ENCODE measurements at places on chromosomes 1 and 21.

DNA sequence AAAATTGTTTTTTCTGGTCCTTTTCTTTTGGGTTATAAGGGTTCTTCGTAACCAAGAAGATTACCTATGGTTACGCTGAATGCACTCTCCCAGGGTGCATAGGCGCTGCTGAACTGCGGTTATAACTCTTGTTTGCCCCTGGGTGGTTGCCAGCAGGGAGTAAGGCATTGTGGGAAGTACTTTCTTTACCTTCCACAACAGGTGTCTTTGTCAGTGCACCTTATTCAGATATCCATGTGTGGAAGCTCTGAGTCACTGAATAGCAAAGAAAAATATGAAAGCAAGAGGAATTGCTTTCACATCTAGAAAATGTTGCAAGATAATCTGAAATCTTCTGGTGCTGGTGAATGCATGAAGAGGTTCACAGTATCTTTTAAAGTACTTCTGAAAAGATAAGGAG lies 124.4 kb upstream of the CACYBP start:
- no peak for DNase-seq

DNA sequence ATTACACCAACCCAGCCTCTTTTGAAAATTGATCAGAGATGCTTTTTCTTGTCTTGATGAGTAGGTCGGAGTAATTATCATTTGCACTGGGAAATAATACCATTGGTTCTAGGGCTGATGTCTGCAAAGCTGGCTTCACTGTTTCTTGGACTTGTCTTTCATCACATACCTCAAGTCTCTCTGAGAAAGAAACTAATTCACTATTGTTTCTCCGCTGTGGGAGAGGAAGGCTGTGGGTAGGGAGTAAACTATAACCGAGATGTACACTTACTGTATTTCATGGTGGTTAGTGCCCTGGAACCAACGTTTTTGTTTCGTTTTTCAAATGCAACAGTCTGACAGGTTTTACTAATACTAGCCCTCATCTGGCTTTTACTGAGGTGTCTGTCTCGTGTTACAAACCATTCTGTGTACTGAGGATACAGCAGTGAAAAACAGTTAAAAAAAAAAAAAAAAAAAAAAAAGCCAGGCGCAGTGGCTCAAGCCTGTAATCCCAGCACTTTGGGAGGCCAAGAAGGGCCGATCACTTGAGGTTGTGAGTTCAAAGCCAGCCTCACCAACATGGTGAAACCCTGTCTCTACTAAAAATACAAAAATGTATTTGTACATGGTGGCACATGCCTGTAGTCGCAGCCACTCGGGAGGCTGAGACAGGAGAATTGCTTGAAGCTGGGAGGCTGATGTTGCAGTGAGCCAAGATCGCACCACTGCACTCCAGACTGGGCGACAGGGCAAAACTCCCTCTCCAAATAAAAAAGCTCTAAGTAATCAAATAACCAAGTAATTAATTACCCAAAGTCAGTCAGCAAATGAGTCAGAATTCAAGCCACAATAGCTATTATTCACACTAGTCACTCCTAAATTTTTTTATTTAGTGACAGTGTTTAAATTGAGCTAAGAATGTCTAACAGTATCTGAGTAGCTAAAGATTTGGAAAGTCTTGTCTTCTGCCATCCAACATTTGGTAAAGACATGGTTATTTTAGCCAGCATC lies 23.3 kb downstream of the TOMM20 start:
- DNase-seq, result no peak

GRCh38 chr1:42211224-42211623 lies 46.7 kb upstream of the GUCA2A start:
- DNase-seq, result no peak

DNA sequence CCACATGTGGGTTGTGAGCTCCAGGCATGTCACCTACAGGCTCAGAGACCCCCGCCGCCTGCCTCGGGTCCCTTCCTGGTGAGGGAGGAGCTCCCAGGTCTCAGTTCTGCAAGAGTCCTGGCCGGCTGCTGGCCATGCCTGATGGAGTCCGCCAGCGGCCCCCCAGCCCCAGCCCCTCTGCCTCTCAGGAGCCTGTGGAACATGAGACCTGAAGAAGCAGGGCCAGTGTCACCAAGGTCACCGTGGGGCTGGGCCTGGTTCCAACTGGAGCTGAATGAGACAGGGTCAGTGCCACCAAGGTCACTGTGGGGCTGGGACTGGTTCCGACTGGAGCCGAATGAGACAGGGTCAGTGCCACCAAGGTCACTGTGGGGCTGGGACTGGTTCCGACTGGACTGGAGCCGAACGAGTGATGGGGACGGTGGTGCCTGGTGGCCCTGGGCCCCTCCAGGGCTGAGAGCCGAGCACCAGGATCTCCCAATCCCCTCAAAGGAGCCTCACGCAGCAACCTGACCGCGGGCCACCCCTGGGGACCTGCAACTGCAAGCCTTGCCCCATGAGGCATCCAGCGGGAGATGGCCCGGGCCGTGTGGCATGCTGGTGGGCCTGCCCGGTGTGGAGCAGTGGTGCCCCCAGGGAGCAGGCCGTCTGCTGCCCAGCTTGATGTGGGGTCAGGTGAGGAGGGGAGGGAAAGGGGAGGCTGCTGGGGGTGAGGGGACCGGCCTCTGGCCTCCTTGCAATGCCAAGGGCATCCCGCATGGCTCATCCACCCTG lies 14.5 kb upstream of the PTTG1IP start:
- DNase-seq, result no peak

GRCh38 chr1:234083460-234083859 lies 179.0 kb downstream of the SLC35F3 start:
- DNase-seq, result no peak

DNA sequence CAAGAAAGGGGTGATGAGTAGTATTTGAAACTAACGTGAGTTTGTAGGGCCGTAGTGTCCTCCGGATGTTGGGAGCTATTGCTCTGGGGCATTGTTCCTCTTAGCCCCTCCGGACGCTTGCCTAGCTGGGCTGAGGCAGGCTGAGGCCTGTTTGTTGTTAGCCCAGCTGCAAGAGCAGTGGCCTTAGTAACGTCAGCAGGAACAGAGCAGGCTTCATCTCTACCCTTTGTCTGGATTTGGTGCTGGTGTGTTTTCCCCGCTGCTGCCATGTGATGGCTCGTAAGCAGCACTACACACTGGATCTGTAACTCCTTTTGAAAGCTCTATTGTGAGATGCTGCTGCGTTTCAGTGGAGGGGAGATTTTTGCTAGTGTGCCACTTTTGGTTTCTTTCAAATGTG lies 57.6 kb downstream of the DNM3 start:
- DNase-seq, result no peak

GRCh38 chr1:246923482-246923881 lies 8.3 kb downstream of the AHCTF1 start:
- no peak for DNase-seq

DNA sequence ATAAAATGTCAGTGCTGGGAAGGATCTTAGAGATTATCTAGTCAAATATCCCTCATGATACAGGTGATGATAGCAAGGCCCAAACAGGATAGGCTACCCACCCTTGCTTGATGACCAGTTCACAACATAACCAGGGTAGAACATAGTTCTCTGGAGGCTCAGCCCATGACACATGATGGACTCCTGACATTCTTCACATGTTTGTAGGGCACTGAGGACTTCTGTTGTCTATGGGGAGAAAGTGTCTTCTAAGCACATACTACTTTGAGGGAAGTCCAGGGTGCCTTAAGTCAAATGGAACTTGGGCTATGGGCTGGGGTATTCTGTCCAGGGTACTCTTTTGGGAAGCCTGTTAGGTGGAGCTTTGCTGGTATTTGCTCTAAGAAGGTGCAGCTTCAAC lies 148.9 kb downstream of the GLUL start:
- no peak for DNase-seq

GRCh38 chr1:244054924-244055263 lies 3.8 kb downstream of the ZBTB18 start:
- no peak for DNase-seq

DNA sequence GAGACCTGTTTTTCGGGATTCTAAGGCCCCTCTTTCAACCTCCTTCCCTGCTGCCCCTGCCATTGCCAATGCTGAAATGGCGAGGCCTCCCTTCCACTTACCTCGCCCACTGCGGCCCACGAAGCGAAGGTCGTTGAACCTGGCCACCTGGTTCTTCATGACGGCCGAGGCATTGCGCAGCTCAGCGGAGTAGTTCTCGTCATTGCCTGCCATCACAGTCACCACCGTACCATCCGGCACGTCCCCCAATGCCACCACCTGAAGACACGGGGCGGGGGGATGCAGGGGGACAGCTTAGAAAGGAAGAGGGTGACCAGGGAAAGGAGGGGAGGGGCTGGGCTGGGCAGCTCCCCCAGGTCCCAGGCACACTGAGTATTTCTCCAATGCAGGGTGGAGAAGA lies 2.6 kb downstream of the RUNX3 start:
- DNase-seq, result no peak

DNA sequence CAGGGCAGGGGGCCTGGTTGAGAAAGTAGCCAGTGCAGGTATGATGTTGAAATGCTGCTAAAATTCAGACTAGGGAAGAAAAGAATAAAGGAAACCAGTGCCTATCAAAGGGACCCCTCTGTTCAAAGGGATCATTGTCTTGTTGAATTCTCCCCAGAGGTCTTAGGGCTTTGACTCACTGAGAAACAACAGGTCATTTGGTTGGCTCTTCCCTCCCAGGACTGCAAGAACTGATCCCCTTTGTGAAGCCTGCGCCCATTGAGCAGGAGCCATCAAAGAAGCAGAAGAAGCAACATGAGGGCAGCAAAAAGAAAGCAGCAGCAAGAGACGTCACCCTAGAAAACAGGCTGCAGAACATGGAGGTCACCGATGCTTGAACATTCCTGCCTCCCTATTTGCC lies 11.8 kb upstream of the CELSR2 start:
- DNase-seq, result no peak

DNA sequence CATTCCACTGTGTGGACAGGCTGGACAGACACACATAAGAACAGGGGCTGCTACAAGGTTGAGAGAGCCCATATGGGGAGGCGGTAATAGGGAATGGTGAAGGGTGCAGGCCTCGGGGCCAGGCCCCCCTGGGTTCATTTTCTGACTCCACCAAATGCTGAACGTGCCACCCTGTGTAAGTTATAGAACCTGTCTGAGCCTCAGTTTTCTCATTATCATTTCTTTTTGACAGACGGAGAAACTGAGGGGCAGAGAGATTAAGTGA lies 569.5 kb downstream of the PTPRU start:
- DNase-seq, result no peak

DNA sequence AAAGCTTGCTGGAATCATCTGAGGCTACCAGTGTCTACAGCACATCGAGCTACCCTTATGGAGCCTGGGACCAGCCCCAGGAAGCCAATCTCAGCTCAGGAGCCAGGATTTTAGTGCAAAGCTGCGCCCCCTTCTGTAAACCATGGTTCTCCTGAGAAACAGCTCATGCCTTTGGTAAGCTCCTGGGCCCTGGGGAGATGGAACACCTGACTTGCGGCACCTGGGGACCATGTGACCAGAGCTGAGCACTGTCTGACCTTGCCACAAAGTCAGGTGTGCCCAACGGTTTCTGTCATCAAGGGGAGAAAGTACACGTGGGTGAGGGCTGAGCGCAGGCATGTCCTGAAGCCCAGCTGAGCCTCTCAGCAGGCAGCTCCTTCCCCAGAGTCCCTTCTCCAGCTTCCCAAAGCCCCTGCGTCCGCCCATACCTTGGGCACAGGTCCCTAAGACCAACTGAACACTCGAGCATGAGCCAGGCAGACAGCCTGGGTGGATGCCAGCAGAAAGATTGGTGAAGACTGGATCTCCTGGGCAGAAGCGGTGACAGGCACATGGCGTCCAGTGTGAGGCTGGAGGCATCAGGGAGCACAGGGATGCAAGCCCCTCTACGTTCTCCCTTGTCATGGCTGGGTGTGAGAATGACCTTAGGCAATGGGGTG lies 57.9 kb upstream of the TENT5B start:
- no peak for DNase-seq

DNA sequence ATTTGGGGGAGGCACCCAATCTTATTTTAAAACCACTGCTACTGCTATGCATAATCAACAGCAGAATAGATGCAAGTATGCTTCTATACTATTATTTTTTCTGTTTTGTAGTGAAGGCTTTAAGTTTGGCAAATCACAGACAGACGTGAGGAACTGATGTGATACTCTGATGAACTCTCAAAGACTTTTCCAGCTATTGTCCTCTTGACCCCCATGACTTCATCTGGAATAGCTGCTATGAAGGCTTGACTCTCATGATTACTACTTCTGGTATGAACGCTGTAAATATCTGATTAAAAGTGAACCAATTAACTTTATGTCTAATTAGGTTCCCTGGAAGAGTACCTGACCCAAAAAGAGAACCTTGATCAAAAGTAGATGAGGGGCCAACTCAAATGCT lies 49.1 kb downstream of the EYA3 start:
- DNase-seq, result no peak

DNA sequence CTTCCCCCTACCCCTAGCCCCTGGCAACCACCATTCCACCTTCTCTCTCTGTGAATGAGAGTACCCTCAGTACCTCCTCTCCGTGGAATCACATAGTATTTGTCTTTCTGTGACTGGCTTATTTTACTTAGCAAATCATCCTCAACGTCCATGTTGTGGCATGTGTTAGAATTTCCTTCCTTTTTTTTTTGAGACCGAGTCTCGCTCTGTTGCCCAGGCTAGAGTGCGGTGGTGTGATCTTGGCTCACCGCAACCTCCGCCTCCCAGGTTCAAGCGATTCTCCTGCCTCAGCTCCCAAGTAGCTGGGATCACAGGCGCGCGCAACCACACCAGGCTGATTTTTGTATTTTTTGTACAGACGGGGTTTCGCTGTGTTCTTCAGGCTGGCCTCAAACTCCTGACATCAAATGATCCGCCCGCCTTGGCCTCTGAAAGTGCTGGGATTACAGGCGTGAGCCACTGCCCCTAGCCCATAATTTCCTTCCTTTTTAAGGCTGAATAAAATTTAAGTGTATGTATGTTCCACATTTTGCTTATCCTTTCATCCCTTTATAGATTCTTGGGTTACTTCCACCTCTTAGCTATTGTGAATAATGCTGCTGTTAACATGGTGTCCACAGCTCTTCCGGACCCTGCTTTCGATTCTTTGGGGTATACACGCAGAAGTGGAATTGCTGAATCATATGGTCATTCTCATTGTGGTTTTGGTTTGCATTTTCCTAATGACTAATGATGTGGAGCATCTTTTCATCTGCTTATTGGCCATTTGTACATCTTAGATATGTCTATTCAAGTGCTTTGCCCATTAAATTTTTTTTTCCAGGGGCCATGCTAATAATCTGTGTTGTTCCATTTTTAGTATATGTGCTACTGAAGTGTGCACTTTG lies 32.3 kb downstream of the ERRFI1 start:
- no peak for DNase-seq

DNA sequence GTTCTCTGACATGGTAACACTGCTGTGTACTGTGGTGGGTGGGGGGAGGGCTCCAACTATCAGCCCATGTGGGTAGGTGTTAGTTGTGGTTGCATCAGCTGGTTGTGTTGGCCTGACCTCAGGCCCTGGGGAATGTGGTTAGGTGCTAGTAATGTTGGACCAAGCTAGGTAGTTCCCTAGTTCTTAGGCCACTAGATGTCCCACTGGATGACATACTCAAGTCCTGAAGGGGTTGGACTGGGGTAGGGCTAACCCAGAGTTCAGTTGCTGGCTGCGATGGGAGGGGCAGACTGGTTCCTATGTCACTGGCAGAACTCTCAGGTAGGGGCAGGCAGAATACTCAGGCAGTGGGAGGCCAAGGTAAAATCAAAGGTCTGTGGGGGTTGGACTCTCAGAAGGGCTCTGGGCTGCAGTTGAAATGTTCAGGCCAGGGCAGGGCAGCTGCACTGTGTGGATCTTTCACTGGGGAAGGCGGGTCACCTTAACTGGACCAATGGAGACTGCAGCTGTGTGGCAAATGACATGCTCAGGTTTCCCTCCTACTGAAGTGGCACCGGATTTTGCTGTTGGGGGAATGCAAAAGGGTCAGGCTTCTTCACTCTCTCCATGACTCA lies 870.7 kb downstream of the LRRIQ3 start:
- no peak for DNase-seq

- DNase-seq, result no peak
Measured at GRCh38 chr1:63320022-63320721, 2.2 kb upstream of the FOXD3 start.

Measured in Panc1 (cell line).